CD4-positive, alpha-beta T cell treated with Interleukin-10 for 1 hour (primary cell): ENCODE measurements at places on chromosomes 2 and 18.
A peak's percentile ranks its signal among the peaks of the same experiment; 100 is the strongest.

DNA sequence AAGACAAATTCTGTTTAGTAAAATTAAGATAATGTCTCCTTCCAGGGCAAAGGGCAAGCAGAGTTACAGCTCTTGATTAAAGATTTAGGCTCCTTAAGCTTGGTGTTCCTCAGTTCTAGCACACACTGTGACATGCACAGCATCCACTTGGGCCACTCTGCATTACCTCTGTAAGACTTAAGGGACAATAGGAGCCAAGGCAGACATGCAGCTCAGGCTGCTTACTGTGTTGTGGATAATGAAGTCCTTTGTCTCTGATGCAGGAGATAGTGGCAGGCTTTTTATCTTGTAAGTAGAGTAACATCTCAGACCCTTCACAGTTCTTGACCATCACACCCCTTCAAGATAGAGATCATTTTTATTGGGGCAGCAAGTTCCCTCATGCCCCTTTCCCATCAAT is 31.2 kb downstream of the RBM45 start:
- DNase-seq, result no peak

GRCh38 chr2:63218800-63219526 is 168.3 kb downstream of the OTX1 start:
- no peak for DNase-seq

DNA sequence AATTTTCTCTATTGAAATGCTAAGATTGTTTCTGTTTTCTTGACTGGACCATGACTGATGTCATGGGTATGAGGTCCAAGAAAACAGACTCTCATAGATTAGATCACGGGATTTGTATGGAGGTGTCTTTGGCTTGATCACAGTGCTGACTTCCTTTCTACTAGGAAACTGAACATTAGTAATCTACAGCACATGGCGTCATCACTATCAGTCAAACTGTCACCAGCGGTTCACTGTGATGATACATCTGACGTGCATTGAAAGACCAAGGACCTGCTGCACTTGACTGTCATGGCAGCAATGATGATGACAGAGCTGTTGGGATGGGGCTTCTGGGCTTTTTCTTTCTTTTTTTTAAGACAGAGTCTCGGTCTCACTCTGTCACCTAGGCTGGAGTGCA is 28.2 kb upstream of the IMPA2 start:
- no peak for DNase-seq

- no peak for DNase-seq
Observed at GRCh38 chr2:191878548-191879279, 31.8 kb upstream of the CAVIN2 start.

GRCh38 chr18:28175150-28175929 is 1.6 kb downstream of the CDH2 start:
- DNase-seq, result no peak

- DNase-seq, result no peak
Observed at GRCh38 chr18:21629089-21629832, 17.1 kb downstream of the SNRPD1 start.

GRCh38 chr18:32920796-32921787 is 148.3 kb upstream of the KLHL14 start:
- no peak for DNase-seq

DNA sequence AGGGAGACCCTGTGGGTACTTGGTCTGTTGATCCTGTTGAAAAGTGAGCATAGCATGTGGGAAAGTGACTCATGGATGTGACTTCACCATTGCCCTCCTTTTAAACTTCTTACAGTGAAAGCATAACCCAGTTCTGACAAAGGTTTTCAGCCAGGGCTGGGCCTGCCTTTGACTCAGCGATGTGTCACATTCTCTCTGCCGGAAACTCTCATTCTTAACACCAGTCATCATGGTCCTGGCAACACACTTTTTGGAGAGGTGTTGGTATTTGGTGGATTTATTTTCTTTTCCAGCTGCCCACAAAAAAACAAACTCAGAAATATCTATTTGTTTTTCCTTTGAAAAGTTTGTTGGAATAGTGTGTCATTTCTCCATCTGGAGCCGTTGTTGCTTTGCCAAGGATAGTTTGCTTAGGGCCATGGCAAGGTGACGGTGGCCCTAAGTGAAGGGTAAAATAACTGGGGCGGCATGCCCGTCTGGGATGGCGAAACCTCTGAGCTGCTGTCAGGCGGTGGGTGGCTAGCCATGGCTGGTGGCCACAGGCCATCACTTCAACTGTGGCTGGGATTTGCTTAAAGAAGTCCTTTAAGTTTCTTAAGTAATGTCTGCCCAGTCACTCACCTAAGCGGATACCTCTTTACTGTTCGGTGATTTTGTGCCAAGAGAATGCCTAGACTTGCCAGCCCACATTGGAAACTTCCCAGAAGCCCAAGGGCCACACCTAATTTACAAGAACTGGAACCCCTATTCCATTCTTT is 123.3 kb downstream of the LTBP1 start:
- DNase-seq, result no peak

- DNase-seq, result no peak
Observed at GRCh38 chr2:165847001-165847400, 53.0 kb upstream of the GALNT3 start.

DNA sequence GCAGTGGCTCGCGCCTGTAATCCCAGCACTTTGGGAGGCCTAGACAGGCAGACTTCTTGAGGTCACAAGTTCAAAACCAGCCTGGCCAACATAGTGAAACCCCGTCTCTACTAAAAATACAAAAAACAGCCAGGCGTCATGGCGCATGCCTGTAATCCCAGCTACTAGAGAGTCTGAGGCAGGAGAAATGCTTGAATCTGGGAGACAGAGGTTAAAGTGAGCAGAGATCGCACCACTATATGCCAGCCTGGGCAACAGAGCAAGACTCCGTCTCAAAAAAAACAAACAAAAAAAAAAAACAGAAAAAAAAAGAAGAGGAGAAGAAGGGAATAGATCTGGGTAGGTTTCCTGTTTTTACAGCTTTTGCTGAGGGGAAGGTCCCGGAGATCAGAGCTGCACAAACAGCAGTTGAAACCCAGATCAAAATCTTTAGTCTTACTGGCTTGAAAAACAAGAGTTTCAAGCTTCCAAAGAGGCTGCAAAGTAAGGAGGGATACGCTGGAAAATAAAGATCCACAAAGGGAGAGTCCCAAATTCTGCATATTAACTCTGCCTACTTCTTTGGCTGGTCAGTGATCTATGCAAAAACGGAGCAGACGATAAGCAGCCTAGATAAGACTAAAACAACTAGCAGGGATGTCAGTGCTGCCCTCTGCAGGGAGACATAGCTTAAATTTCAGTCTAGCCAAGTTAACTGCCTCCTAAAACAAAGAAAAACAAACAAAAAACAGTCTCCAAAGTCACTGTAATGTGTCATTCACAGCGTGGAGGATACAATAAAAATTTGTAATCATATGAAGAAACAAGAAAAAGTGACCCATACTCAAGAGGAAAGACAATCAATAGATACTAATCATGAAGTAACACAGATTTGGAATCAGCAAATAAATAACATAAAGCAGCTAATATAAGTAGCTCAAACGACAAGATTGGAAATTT is 74.1 kb downstream of the TLK1 start:
- peak; percentile 65 for DNase-seq

DNA sequence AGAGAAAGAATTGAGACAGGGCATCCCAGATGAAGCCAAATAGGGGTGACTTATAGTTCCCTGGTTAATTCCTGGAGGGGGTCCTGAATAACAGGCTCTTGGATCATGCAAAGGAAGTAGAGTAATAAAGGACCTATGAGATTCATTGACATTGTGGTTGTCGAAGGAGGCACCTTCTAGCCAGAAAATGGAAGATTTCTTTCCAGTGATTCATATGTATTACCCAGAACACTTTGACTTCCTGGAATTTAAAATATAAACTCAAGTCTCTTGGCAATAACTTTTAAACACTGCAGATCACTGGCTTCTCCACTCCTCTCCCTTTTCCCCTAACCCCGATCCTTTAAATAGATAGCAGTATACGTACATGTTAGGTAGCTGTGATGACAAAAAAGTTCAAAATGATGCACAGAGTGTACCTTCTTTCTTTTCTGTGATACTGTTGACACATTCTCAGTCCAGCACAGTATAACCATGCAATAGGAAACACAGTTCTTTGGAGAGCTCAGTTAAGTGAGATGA is 211.8 kb downstream of the LTBP1 start:
- DNase-seq, result no peak
